ENCODE measurements at places on chromosomes 12 and 14.

DNA sequence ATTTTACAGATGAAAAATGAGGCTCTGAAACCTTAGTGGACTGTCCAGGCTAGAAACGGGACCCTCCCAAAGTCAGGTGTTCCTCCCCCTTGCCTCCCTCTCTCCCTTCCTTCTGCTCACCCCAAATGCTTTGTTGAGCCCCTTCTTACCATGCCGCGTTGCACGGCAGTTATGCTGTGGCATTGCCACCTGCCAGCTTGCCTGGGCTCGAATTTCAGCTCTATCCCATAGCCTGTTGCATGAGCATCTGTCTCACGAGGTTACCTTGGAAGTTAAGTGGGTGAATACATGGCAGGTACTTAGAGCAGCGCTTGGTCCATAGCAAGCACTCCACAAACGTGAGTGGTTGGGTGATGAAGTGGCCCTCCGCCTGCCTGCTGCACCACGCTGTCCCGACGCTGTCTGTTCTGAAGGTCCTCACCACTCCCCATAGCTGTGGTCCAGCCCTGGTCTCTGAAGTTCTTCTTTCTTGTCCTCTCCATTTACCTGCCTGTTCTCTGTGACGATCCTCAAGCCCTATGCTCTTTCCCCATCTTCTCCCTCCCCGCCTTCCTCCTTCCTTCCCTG, 269.9 kb downstream of the CACNA1C start:
- DNase-seq: no peak

GRCh38 chr12:130863298-130863697, 8.6 kb upstream of the RAN start:
- DNase-seq: no peak

GRCh38 chr12:72521326-72521725, 249.2 kb downstream of the TRHDE start:
- no peak for DNase-seq

GRCh38 chr14:68392393-68393141, 400.3 kb downstream of the ZFP36L1 start:
- no peak for DNase-seq

DNA sequence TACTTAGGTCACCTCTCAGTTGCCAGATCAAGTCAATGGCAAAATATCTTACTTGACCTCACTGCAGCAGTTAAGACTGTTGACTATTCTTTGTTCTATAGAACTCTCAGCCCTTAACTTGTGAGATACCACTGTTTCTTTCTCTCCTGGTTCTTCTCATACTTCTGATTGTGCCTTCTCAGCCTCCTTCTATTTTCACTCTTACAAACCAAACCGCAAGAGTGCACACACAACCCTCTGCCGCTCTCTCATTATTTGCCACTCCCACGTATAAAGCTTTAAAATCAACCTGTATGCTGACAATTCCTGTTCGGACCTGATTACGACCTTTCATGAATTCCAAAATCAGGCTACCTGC, 4.5 kb downstream of the E2F7 start:
- no peak for DNase-seq

GRCh38 chr14:30681752-30682355, 59.7 kb downstream of the SCFD1 start:
- DNase-seq: no peak

DNA sequence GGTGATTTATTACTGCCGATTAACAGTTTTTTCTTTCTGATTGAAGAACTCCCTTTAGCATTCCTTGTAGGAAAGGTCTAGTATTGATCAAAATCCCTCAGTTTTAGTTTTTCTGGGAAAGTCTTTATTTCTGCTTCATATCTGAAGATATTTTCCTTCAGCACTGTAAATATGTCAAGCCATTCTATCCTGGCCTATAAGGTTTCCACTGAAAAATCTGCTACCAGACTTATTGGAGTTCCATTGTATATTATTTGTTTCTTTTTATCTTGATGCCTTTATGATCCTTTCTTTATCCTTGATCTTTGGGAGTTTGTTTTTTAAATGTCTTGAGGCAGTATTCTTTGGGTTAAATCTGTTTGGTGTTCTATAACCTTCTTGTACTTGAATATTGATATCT, 55.0 kb upstream of the TMTC1 start:
- DNase-seq: no peak

DNA sequence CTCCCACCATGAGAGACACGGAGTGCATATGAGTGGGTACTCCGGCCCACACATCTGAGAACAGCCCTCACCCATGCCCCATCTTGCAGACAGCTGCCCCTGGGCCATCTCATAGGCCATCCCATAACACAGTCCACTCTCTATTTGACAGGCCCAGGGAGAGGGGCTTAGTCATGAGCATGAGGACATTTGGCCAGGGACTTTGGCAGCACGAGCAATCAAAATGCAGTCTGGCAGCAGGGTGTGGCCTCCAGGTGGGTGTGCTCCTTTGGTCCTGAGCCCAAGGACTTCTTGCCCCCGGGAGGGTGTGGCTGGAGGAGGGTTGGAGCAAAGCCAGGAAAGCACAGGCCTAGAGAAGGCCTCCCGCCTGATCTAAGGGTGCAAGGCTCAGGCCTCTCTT, 25.6 kb downstream of the EMP1 start:
- peak; percentile 64 for DNase-seq

DNA sequence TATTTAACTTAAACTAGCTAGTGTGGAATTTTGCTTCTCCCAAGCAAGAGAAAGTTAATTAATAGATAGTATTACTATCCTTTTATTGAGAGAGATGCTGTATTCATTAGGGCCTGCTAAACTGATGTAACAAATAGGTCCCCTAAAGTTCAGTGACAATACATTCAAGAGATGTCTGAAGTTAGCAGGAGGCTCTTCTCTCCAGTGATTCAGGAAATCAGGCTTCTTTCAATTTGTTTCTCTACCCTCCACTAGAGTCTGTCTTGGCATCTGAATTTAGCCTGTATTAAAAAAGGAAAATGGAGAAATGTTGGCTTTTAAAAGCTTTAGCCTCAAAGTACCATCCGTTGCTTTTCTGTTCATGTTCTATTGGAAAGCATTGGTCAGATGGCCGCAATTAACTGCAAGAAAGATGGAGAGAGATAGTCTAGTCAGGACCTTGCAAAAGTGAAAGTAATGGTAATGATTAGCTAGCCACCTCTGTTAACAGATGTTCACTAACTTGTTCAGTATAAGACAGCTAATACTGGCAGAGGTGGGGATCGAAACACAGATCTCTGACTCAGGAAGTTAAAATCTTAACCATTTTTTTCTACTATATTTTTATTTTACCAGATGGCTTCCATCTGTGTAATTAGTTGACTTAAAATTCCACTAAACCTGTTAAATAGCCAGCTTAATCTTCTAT, 786.8 kb downstream of the TMTC2 start:
- no peak for DNase-seq

- peak; percentile 89 for DNase-seq
Observed at GRCh38 chr12:89384050-89384758, 31.9 kb upstream of the DUSP6 start.

GRCh38 chr14:81122326-81122725, 98.4 kb downstream of the GTF2A1 start:
- no peak for DNase-seq

DNA sequence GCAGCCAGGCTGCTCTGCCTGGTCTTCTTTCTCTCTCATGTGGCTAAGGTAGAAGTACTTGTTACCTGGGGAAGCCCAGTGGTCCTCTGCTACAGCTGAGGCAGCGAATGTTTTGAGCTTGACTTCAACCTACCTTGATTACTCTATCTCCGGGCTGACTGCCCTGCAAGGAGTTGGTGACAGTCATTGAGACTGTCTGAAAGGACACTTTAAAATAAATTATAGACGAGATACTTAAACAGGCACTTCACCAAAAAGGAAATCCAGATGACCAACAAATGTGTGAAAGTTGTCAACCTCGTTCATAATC, 474 bp upstream of the CIT start:
- no peak for DNase-seq

- DNase-seq: peak; percentile 77
Observed at GRCh38 chr12:53049571-53050318, at the start of gene TNS2. Gene TNS2 (plus strand): TSS chr12:53050065. CDS start chr12:53050186, 121 bp downstream.

DNA sequence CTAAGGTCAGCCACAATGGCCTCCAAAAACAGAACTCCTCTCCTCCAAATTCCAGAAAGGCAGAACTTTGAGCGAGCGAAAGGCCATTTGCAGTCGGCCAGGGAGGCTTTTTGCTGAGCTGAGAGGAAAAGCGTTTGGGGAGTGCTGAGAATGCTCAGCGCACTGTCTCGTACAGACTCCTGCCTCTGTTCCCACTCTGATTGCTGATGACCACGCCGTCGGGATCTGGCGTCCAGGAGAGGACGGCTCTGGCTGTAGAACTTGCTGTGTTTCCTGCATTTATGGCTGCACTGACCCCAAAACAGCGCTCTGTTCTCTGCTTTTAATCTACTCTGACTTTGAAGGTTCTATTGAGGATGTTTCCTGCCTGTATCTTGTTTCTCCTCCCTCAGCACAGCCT, 82.4 kb upstream of the WSCD2 start:
- no peak for DNase-seq

DNA sequence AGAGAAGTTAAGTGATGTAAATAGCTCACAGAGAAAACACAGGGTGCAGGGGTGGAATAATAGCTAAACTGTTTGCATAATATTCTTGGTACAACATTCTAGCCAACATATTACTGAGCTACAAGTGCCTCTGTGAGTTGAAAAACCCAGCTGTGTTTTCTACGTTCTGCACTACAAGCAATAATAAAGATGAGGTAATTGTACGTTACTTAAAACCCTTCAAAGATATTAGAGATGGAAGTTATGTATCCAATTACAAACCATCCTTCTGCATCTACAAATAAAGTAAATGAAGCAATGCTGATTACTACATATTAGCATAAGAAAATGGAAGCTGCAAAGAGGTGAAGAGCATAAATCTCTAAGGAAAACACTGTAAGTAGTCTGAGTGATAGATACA, 271.4 kb downstream of the SSPN start:
- DNase-seq: no peak

DNA sequence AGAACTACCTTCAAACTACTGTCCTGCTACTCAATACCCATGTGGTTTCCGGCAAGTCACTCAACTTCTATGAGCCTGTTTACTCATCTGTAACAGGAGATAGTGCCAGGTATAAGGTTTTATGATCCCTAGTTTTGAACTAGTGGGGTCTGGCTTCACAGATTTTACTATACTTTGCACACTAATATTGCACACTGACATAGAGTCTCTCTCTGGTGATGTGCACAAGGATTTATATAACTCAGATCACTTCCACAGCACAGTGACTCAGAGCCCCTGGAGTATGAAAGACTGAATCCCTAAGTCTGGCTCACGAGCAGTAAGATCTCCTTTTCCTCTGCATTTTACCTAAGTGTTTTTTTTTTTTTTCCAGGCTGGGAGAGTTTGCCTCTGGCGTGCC, 69.7 kb upstream of the SLC38A2 start:
- no peak for DNase-seq

DNA sequence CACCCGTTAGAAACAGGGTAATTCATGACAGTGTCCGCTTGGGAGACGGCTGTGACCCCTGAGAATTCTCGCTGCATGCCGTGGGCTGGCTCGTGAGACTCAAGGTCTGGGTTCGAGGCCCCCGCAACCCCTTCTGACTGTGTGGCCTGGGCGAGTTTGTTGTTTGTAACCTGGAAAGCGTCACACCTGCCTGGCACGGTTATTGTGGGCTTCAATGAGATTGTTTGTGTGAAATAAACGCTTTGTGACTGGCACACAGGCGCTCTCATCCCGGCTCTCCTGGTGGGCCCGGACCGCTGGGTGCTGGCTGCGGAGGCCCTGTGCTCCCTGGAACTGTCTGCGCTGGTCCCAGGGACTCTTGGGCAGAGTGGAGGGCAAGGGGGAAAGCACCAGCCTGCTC, 33.9 kb downstream of the MEG3 start:
- no peak for DNase-seq

GRCh38 chr14:76908834-76909233, 82.6 kb downstream of the LRRC74A start:
- no peak for DNase-seq

DNA sequence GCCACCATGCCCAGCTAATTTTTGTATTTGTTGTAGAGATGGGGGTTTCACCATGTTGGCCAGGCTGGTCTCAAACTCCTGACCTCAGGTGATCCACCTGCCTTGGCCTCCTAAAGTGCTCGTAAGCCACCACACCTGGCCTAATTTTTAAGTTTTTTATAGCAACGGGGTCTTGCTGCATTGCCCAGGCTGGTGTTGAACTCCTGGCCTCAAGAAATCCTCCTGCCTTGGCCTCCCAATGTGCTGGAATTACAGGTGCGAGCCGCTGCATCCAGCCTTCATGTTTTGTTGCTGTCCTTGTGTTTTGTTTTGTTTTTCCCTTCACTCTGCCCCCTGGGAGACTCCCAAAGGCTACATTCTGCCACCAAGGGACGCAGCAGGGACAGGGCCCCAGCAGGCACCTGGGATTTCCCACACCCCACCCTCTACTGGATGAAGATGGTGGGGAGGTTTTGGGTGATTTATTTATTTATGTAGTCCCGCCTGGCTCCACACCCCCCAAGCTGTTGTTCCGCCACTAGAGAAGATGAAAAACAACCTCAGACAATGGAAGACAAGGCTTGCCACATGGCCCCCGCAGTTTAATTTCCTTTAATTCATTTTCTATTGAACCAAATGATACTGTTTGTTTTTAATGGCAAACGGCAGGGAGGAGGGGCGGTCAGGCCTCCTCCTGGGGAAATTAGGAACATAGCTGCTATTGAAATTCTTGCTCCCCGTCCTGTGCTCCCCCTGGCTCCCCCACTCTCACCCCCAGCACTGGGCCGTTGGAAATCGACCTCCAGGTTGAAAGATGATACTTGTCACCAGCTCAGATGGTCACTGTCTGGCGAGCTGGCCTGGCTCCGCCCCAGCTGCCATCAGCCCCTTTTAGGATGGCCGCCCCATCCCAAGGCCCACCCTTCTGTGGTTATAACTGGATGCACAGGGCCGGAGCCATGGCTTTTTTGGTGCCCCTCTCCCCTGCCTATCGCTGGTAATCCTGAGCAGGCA, 70.3 kb downstream of the RNFT2 start:
- DNase-seq: no peak

GRCh38 chr14:63453443-63453936, 89.7 kb downstream of the PPP2R5E start:
- DNase-seq: no peak

DNA sequence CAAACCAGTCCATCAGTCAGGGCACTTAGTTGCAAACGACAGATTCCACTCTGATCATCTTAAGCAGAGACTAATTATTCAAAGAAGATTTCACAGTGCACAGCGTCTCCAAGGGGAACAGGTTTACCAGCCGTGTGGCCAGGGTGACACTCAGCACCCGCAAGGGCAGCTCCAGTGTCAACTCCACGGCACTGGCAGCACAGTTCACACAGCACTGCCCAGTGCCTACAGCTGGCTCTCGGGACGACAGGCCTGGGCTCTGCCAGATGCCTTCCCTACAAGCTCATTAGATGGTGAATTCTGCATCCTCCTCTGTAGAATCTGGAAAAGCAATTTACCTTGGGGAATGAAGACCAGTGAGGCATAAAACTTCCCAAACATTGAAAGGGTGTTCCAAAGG, 4.9 kb downstream of the OR10P1 start:
- DNase-seq: no peak

GRCh38 chr12:3987571-3987970, 114.4 kb upstream of the PARP11 start:
- no peak for DNase-seq

- no peak for DNase-seq
Observed at GRCh38 chr14:24054646-24055045, 2.8 kb downstream of the CARMIL3 start.

All from NCI-H226 (cell line).